Forelimb muscle (tissue), 1 donor: ENCODE measurements at places on chromosomes 2 and 18. TPM values are rescaled to one million over a fixed set of nuclear protein-coding genes. Genes with fewer than 3 reads are reported as not detected.

APCDD1 gene
- polyA plus RNA-seq: 11.3 TPM

MC2R gene
- polyA plus RNA-seq: 0.09 TPM

DNA sequence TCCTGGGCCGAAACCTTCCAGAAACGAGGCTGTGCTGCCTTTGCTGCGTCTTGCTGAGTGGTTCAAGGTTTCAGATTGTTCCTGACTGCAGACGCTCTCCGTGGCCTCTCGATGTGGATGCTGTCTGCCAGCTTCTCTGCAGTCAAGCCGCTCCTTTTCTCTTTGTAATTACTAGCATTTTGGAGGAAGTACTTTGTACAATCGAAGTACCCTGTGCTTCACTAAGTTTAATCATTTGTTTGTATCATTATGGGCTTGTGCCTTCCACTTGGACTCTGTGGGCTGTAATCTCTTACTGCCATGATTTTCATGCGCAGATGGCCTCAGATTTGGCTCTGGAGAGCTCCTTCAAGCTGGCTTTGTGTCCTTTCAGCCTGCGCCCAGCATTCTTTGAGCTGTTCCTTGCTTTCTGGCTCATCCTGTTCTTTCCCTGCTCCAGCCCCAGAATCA lies 49.3 kb downstream of the TRAF3IP1 start:
- no peak for DNase-seq

- DNase-seq: no peak
Observed at GRCh38 chr18:28132084-28132483, 44.8 kb downstream of the CDH2 start.

SLC5A7 gene
- polyA plus RNA-seq: 0.09 TPM

DNA sequence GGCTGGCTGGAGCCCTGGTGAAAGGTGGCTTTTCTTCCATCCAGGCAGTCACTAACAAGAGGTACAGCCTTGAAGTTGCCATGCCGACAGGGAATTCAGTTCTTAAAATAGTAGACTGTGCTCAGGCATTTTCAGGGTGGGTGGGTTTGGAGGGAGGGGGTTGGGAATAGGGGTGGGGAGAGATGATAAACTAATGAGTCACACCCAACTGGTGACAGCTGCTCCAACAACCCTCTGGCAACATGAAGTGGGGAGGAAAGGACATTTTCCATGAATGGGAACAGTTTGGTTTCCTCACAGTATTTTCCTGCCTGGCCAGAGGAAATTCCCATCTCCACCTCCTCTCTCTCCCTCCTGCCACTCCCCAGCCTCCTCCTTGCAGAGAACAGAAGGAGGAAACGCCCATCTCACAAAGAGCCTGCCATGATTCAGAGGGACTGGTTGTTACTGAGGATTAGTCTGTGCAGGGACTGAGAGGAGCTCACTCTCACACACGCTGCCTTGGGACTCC lies 113.0 kb upstream of the SLC1A4 start:
- no peak for DNase-seq

- no peak for DNase-seq
Observed at GRCh38 chr18:69757733-69758132, 189.9 kb downstream of the CD226 start.

GPR39 gene
- polyA plus RNA-seq: 0.20 TPM

LIMS3 gene
- polyA plus RNA-seq: 6.0 TPM

GRCh38 chr2:211479536-211480150 lies 923.2 kb downstream of the CPS1 start:
- DNase-seq: no peak

CCDC141 gene
- polyA plus RNA-seq: 79.4 TPM

- no peak for DNase-seq
Observed at GRCh38 chr2:75100011-75100800, 99.1 kb downstream of the TACR1 start.

DNA sequence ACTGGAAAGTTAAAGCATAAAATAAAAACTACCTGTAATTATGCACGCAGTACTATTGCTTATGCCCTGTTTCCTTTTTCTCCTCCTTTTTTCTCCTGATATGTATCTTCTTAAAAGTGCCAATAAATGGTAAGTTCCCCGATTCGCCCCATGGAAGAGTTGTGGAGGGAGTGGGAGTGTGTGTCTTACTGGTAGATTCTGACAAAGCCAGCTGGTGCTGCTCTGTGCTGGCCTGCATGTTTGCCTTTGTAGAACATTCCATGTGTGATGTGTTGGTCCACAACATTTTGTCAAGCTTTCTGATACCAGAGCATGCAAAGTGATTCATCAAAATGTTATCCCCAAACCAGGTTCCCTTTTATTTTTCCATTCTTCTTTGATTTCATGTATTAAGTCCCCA lies 356.9 kb upstream of the RAB12 start:
- no peak for DNase-seq

DNA sequence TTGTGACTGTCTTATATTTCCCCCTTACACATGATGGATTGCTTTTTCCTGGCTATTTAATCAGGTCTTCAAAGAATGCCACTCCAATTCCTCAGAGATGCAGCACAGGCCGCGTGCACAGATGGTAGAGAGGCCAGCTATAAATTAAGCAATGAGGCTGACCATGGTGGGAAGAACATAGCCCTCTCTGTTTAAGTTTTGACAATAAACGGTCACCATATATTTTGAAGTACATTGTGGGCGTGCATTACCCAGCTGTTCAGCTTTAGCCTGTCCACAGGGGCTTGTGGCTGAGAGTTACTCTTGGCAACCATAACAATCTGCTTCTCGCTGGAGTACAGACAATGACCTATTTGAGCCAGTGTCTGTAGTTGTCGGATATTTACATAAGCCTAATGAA lies 730.8 kb downstream of the DCC start:
- no peak for DNase-seq

ASPRV1 gene
- polyA plus RNA-seq: 2.9 TPM

DNA sequence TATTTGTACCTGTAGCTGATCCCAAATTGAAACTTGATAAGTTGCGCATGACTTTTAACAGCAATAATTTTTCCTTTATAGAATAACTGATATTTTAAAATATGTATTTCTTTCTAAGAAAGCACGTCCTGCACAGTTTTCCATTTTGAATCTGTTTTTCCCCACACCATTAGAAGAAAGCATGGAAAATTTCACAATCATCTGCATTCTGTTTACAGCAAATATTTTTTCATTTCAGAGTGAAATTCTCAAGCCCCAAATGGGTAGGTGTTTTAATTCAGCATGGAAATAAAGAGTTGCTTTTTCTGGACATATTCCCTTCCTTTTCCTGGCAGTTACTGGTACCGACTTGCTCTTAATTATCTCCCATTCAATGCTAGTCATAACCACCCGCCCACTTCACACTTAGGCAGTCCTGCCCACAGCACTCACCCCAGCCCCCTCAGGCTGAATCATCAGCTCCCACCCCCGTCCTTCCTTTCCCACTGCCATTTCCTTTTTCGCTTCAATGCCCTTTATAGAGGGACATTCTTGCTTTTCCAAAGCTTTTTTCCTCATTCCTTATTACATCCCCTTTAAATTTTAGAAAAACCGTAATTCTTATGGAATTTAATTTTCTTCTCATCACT lies 89.2 kb upstream of the GLS start:
- no peak for DNase-seq

GRCh38 chr2:20378891-20379519 lies 28.4 kb upstream of the PUM2 start:
- no peak for DNase-seq

GRCh38 chr18:38362286-38362792 lies 796.7 kb upstream of the CELF4 start:
- no peak for DNase-seq

GRCh38 chr2:232888099-232888836 lies 18.2 kb downstream of the SNORC start:
- DNase-seq: no peak

MLPH gene
- polyA plus RNA-seq: 1.0 TPM

DNA sequence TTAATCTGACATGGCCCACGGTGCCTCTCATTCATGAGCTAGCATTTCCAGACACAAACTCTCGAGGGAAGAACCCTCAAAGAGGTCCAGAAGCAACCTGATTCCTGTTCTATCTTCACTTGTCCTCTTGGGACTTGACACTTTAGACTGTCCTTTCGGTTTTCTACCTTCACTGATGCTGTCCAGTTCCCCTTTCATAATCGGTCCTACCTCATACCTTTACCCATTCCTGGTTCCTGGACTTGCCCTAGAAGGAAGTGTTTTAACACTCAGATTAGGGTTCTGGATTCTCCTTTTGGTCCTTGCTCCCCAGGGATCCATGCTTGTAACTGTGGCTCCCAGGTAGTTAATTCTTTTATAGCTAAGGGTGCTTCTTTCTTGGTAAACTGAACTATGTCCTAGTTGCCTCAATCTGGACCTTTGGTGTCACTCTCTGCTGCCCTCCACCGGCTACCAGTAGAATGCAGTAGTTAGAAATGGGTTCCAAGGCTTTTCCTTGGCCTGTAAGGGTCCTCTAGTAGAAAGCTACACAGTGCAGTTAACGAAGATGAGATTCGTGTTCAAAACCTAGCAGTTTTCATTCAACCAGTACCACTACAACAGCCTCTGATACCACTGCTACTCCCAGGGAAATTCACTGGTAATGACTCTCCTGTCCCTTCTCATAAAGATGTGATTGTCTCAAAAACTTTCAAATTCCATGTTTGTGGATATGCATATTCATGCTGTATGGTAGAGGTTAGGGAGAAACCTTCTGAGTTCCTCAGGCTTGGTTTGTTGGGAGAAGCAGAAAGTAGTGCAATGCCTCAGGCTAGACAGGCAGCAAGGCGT lies 178.1 kb upstream of the CYP26B1 start:
- no peak for DNase-seq

- no peak for DNase-seq
Observed at GRCh38 chr2:202495230-202495604, 119.1 kb downstream of the BMPR2 start.

TWIST2 gene
- 5.5 TPM for polyA plus RNA-seq

DNA sequence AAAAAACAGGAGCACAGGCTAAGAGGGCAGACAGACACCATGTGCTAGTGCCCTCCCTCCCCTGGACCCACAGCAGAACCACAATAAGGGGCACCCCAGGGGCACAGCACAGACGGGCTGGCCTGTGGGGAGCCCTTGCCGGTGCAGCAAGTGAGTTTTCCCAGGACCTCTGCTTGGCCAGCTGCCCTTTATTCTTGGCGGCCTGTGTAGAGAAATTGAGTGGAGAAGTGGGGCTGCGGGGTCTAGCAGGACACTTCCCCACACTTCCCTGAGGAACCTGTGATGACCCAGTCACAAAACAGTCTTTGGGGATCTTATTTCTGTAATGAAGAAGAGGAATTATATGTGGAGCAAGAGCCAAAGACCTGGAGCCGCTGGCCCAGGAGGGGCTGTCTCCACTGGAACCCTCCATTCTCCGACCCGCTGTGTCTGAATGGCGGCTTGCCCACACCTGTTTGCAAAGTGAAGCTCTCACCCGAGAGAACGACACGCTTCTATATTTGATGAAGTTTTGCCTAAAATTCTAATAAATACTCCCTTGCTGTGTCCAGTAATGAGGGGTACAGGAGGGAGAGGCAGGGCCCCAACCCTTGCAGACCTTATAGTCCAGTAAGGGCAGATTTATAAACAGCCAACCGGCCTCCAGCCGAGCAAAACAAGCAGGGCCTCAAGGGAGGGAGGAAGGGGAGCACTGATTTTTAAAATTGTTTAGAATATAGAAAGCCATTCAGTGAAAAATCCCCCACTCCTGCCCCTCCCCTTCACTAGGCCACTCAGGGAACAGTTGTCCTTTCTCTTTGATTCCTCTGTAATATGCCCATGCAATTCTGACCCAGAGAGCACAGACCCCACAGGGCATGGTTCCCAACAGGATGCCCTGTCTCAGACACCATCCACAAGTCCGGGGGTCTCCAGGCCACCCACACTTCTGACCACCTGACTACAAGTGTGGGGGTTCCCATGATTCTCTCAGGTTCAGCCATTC lies 44.7 kb upstream of the SNED1 start:
- DNase-seq: no peak

DNA sequence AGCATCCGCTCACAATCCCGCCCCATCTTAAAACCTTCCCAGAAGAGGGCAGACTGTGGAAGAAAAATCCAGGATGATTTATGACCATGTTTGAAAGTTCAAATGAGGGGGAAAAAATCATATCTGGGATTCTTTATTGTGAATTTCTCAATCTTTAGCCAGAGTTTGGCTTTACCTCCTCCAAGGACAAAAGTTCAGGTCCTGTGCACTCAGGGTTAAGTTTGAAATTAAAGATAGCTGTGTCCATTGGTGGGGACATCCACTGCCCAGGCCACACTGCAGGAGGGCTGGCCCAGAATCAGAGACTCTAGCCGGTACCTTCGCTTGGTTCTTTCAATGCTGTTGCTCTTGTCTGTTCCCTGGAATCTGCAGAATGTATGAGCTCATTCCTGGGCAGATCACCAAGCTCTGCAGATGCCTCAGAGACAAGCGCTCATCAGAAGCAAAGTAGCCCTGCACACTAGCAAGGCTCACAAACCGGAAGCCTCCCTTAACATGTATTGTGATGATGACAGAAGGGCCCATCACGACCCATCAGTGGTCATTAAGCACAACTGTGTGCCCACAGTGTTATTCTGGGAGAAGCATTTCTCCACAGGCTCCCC lies 375.3 kb upstream of the KLHL29 start:
- peak; percentile 91 for DNase-seq

DNA sequence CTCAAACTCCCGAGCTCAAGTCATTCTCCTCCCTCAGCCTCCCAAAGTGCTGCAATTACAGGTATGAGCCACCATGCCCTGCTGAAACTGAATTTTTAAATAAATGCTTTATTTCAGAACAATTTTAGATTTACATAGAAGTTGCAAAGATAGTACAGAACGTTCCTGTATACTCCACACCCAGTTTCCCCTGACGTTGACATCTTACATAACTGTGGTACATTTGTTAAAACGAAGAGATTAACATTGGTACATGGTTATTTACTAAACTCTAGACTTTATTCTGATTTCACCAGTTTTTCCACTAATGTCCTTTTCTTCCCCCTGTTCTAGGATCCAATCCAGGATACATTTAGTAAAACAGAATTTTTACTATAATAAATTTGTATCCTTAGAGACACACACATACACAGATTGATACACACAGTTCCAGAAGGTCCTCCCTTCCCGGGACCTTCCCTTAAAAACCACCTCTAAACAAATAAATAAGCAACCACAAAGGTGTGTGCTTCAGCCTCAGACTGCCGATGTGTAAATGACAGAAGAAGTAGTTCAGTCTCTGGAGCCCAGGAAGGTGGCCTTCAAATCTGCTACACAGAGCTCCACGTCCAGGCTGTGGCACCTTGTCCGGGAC lies 6.9 kb downstream of the NEU2 start:
- DNase-seq: no peak

DNA sequence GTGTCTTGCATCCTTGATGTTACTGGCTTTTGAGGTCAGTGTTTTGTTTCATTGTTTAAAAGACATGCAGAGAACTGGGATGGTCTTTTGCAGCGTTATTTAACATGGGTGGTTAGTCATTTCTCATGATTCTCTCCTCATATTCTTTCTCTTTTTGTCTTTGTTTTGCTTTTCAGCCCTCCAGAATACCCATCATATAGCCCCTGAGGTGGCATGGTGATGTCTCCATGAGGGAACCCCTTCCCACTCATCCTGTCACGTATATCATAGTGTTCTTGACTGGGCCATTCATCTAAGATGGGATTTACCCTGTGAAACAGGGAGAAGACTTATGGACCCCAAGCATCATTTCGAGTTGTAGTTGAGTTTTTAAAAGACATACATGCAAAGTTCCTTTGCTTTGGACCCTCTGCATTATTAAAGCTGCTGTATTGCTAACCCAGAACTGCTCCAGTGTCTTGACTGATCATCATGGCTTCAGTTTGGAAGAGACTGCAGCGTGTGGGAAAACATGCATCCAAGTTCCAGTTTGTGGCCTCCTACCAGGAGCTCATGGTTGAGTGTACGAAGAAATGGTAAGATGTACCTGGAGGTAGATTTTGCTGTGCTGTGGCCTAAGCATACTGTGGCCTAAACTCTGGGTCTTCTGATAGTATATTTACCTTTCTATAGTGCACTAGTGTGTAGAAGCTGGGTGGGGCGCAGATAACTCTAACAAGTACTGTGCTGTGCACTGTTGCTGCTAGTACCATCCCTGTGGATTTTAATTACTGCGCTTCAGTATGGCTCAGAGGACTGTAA lies 1.4 kb downstream of the EHBP1 start:
- no peak for DNase-seq
